ENCODE measurements at places on chromosomes 3 and 15. TPM values are rescaled to one million over a fixed set of nuclear protein-coding genes. Genes with fewer than 3 reads are reported as not detected.

- no peak for DNase-seq
Measured at GRCh38 chr15:31934821-31935220, 95.5 kb upstream of the CHRNA7 start.

GRCh38 chr3:180594631-180595558 lies 7.1 kb upstream of the TTC14 start:
- DNase-seq = no peak

- no peak for DNase-seq
Measured at GRCh38 chr15:81407718-81408117, 33.7 kb upstream of the TMC3 start.

GRCh38 chr3:193895409-193895808 lies 240.5 kb upstream of the HES1 start:
- no peak for DNase-seq

- DNase-seq = no peak
Measured at GRCh38 chr3:173789530-173790162, 392.1 kb downstream of the NLGN1 start.

GRCh38 chr3:100777271-100777670 lies 68.0 kb downstream of the TFG start:
- DNase-seq = no peak

DNA sequence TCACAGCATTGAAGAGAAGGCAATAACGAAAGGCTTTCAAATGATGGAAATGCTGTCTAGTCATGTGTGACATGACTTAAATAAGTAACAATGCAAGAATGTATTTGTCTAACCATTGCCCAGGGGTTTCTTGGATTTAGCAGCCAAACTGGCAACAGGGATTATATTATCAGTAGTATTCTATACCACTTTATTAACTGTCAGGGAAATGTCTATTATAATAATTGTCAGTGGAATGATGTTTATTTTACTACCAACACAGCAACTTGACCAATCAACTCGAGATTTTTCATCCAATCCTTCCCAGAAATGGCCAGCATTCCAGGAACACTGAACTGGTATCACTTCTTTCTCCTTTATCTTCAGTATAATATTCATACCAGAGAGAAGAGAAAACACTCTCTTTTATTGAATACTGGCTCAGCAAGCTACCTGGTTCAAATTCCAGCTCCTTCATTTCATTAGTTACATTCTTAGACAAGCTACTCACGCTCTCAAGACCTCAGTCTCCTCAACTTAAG lies 66.2 kb downstream of the FOXP1 start:
- DNase-seq = no peak

- no peak for DNase-seq
Measured at GRCh38 chr15:48647962-48648361, 2.5 kb upstream of the FBN1 start.

GRCh38 chr15:98057453-98057852 lies 97.0 kb downstream of the ARRDC4 start:
- no peak for DNase-seq

DNA sequence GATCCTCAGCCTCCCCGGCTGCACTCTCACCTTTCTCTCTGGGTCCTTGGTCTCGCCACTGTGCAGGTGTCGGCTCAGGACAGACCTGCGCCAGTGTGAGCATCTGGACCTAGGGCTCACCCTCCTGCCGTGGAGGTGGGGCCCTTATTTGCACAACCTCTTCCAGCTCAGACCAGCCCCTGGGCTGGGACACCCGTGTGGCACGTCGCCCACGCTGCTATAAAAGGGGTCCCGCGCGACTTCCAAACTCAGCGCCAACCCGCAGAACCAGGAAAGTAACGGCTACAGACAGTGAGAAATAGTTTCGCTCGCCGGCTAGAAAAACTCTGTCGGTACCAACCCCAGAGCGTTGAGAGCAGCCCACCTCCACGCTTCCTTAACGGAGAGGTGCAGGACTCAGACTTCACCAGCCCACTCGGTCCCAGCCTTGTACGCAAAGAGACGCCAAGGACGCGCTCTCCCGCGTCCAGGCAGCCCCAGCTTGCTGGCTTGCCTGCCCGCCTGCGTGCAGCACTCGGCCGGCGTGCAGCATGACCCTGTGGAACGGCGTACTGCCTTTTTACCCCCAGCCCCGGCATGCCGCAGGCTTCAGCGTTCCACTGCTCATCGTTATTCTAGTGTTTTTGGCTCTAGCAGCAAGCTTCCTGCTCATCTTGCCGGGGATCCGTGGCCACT lies at the start of the genes DUOX2 and DUOXA2:
DUOX2 (minus strand) TSS at position 97 of the 675 bp plus-strand sequence. CDS start 761 bp downstream, outside the sequence.
DUOXA2 (plus strand) TSS at position 251 of the 675 bp plus-strand sequence; CDS start at position 531, 280 bp downstream.
- no peak for DNase-seq

- DNase-seq = no peak
Measured at GRCh38 chr15:52184721-52185120, 6.5 kb downstream of the GNB5 start.

DNA sequence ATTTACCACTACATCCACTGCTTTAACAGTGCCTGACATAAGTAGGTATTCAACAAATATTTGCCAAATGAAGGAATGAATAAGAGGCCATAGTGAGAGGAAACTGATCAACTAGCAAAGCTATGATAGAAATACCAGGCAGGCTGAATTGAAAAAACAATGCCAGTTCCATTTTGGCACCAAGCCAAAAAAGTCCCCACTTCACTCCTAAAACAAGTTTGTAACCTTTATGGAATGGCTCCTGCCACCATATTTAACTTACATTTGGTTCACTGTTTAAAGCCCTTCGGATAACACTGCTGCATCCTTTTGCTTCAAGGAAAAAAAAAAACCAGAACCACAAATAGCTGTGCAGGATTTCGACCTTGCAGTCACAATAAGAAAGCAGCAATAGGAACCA lies 166.1 kb downstream of the FRMD5 start:
- DNase-seq = no peak

DNA sequence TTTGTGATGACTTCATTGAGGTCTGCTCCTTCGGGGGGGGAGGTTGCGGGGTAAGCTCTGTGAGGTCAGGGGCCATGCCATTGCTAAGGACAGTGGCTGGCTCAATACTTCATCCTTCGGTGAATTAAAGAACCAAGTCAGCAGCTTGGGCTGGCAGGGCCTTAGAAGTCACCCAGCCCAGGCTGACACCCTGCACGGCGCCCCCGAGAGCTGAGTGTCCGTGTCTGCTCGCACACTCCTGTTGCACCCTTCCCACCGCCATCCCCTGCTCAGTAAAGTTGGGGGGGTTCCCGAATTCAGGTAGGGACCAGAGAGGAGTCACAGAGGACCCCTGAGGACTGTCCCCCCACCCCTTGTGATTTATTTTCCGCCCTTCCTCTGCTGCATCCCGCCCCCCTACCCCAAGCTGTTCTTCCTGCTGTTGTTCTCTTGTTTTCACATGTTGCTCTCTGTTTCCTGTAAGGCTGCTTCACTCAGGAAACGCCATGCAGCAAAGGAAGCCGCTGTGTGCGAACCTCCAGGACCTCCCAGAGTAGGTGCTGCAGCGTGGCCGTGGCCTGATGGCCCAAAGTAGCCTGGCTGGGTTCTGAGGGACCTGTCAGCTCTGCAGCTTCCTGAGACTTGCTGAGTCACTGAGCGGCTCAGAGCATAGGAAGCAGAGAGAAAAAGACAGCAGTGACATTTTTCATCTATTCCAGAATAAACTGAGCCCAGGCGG lies 14.4 kb downstream of the EFCC1 start:
- no peak for DNase-seq

GRCh38 chr3:25631989-25632388 lies 32.7 kb downstream of the TOP2B start:
- no peak for DNase-seq

DNA sequence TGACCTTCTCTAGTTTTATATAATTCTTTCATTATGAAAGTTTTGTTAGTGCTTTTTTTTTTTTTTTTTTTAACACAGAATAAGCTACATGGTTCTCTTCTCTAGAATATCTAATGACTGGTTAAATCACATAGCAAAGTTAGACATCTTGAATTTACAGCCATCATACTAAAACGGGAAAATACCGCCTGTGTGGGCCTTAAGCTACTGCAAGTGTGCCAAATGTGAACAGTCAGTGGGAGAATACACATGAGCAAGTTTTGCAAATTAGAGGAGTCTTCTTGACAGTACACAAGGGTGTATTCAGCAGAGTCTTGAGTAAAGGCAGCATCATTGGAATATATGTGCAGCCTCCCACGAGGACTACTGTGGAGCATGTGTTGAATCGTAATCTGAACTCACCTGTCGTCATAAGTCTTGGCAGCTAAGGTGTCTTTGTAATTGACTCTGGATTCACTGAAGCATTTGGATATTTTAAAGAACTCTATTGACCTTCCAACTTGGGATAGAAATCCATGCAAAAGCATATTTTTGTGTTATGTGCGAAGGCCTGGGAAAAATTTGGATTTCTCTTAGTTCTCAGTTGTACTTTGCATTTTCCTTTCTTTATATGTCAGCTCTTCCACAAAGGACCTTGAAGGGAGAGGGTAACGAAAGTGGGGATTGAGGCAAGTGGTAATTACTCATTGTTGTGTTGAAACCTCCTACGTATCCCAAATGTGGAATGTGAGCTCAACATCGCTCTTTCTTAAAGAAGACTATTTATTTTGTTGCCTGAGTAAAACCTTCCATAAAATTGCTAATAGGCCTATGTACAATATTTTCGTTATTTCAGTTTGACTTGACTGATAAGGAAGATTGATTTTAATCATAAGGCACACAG lies 117.4 kb downstream of the ATG7 start:
- DNase-seq = no peak

- no peak for DNase-seq
Measured at GRCh38 chr3:7953449-7954014, 548.1 kb upstream of the LMCD1 start.

DNA sequence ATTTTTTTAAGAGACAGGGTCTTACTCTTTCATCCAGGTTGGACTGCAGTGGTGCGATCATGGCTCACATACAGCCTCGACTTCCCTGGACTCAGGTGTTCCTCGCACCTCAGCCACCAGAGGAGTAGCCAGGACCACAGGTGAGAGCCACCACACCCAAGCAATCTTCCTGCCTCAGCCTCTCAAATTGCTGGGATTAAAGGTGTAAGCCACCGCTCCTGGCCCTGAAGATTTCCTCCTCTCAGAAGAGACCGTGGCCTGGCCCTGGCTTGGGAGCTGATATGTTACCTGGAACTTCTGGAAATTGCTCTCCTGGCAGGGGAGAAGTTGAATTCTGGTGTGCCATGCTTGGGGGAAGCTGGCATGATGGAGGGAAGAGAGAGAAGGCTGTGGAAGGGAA lies 36.2 kb downstream of the PPCDC start:
- no peak for DNase-seq

GRCh38 chr3:134211797-134212196 lies 38.9 kb downstream of the RYK start:
- no peak for DNase-seq

GRCh38 chr3:8239718-8240695 lies 261.6 kb upstream of the LMCD1 start:
- DNase-seq = no peak

- DNase-seq = no peak
Measured at GRCh38 chr15:66748708-66749035, 46.6 kb downstream of the SMAD6 start.

- DNase-seq = no peak
Measured at GRCh38 chr3:178063461-178063860, 472.8 kb upstream of the KCNMB2 start.

IMPDH2 gene
- total RNA-seq = 181 TPM

LIPH gene
- 8.7 TPM for total RNA-seq

DNAJB11 gene
- 31.7 TPM for total RNA-seq

BTBD1 gene
- total RNA-seq = 20.1 TPM

MKRN2OS gene
- total RNA-seq = 3.8 TPM

ATP13A4 gene
- 9.2 TPM for total RNA-seq

CEMIP gene
- total RNA-seq = not detected

CHRFAM7A gene
- 1.1 TPM for total RNA-seq

Measured in pancreas (tissue), 10 donors.